ENCODE measurements at places on chromosomes 12 and 14.

- DNase-seq: no peak
Measured at GRCh38 chr14:82003426-82003825, 469.8 kb upstream of the SEL1L start.

- DNase-seq: no peak
Measured at GRCh38 chr12:123894823-123895345, 77.7 kb downstream of the CCDC92 start.

DNA sequence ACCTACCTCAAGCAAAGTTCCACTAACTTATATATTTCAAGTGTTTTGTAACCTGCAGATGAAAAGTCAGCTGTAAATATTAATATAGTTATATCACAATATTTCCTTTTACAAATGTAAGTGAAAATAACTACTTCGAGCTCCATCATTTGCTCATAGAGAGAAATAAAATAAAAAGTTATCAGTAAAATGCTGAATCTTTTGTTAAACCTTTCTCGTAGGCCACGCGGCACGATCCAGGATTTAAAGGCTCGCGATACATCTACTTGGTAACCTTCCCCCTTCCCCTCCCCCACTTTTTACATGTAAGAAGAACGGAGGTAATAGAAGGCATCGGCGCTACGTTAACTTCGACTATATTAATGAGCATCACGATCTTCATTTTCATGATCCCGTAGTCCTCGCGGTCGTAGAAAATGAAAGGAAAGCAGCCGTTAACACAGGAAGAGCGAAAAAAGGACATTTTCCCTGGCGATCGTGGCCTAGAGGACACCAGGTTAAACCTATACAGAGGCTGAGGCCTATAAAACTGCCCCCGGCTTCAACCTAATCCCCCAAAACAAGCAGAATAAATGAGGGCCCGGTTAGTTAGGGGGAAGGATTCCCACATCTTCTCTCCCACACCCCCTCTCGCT is 508 bp downstream of the HNRNPC start:
- DNase-seq: no peak

- DNase-seq: no peak
Measured at GRCh38 chr14:105375635-105376057, 22.7 kb upstream of the TEX22 start.

DNA sequence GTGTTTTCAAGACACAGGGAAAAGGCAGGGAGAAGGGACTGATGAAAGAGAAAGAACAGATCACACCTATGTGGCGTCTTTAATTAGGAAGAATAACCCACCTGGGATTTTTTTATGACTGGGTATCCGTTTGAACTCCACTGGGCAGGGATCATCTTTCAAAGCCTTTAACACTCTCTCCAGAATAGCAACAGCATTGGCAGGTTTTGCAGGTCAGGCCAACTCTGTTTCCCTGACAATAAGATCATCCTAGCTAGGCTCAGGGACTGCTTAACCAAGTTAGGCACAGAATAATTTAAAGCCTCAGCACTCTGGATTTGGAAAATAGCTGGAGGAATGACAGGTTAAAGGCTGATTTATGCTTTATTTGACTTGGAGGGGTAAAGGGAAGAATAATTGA is 117.6 kb downstream of the SUDS3 start:
- DNase-seq: no peak

- no peak for DNase-seq
Measured at GRCh38 chr12:126051611-126052107, 986.4 kb downstream of the AACS start.

GRCh38 chr12:62135553-62136200 is 124.5 kb upstream of the USP15 start:
- DNase-seq: no peak

- DNase-seq: no peak
Measured at GRCh38 chr14:38336298-38336697, 80.4 kb upstream of the CLEC14A start.

DNA sequence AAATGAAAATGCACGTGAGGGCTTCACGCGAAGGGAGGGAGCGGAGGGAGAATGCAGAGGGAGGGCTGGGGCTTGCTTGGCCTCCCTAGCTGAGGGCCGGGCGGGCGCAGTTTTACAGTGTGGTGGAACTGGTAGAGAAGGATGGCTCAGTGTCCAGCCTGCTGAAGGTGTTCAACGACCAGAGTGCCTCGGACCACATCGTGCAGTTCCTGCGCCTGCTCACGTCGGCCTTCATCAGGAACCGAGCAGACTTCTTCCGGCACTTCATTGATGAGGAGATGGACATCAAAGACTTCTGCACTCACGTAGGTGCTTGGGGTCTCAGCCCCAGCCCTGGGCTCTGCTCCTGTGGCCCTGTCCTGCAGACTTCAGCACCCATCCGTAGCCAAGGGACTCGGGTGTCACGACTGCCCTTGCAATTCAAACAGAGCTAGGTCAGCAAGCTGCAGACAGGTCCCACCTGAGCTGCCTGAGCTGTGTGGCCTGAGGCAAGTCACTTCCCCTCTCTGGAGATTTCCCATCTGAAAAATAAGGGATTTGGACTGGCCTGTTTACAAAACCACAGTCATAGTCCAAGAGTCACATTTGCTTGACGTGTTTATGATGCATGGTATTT is 18.4 kb downstream of the OTUB2 start:
- DNase-seq: no peak

GRCh38 chr12:6932766-6933165 is 5.0 kb downstream of the ATN1 start:
- DNase-seq: no peak

DNA sequence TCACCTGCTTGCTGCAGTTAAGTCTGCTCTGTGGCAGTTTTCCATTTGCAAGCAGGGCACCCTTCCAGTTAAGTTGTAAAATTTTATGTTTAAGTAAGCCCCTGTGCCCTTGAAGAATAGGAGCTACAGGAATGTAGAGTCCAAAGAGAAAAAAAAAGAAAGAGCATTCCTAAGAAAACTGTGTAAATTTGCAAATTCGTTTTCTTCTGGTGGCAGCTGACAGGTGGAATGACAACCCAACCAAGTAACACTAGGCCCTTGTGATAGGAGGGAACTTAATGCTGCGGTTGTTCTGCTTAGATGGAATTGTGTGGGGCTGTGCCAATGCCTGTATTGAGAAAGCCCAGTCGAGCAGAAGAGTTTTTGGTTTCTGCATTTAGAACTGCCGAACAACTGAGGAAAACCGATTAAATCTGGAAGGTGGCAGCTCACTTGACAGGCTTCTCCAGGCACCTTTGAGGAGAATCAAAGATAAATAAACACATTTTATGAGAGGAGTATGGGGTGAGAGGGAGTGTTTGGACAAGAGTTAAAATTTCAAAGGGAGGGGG is 280.0 kb downstream of the RAD51B start:
- DNase-seq: no peak

All from NCI-H1930 (cell line).